ENCODE measurements at places on chromosomes 3 and 15.

DNA sequence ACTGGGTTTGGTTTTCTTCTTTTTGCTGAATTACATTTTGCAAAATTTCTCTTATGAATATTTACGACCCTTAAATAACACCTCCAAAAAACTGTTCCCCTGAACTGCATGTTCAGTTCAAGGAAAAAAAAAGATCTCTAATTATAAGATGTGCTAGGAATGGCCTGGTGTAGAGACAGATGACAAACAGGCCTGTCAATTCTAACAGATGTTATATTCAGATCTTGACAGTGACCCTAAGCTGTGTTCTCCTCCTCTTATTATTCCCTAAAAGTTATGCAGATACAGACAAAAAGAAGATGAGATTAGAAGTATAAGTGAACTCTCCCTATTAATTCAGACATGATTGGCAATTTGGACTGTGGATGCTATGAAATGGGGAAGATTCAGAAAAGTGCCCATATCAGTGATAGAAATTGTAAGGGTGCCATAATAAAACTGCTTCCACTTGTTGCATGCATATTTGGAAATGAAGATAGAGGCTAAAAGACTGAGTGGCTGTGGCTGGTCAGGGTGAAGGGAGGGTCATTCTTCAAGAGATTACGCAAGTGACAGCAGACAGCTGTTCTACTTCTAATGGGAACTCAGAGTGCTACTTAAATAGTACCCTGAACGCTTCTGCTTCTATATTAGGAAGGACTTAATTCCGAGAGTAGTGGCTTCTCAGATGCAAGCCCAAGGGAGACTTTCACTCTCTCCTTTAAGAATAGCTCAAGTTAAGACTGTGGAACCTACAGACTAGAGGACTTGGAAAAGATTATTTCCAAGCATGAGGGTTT lies 75.5 kb downstream of the ADAMTS9 start:
- DNase-seq: peak; percentile 26

DNA sequence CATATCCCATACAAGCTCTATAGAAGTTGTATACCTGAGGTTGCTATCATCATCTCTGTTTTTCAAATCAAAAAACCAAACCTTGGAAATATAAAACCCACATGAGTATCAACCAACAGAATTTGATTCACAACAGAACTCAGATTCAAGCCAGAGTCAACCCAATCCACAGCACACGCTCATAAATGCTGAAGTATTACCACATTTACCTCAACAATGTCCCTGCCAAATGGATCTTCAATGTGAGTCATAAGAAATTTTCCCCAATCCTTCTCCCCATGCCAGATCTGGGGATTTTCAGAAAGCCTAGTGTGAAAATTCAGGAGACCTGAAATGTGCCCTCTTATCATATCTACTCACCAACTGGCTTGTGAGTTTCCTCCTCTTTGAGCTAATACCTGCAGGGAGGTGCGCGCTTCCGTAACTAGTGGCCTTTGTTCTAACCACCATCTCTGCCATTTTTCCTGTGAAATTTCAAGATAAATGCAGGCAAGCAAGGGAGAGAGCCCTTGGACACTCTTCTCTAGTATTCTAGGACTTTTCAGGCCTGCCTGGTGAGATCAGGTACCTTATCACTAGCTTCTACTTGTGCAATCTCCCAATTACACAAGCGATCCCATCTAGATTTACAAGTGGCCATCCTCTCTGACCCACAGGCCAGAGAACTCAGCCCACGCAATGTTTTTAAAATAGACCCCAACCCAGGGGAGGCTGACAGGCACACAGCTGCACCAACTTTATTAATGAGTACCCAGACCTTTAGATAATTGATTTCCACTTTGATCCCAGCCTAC lies 1076.9 kb upstream of the CFAP20DC start:
- DNase-seq: peak; percentile 36

DNA sequence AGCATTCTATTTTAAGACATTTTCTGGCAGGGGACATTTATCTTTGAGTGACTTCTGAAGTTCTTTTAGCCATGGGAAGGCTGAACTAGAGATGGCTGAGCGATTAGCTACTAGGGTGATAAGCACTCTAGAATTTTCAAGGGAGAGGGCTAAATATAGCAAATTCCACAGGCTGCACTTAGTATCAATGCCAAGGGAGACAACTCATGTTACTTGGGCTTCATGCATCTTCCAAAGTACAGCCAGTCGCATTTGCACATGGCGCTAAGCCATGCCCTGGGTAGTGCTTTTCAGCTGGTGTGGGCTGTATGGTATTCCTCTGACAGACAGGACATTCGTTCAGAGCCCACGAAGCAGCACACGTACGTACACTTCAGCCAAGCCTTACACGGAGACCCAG lies 69.6 kb downstream of the RYR3 start:
- no peak for DNase-seq

- no peak for DNase-seq
Measured at GRCh38 chr3:102533784-102534183, 99.0 kb downstream of the ZPLD1 start.

DNA sequence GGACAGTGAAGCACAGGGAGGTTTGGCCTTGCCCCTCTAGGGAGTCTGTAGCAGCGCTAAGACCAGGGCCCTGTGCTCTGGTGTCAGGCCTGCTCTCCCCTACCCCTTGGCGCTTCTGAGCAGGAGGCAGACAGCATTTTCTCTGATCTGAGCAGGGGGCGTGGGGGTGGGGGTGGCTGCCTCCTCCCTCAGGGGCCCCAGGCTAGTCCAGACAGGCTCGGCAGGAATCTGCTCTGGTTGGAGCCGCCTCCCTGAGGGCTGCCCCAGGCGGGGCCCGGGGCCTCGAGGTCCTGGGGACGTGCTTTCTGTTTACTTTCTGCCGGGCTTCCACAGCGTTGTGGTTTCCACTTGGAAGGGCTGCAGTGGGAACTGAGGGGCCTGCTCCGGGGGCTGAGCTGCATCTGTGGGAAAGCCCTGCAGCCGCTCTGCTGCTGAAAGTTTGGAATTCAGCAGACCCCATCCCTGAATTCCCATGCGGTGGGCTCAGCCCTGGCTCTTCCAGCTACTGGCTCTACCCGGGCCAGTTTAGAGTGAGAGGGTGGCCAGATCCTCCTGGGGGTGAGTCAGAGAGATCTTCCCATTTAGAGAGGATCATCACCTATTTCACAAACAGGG lies 105.4 kb downstream of the LINGO1 start:
- DNase-seq: no peak
